ENCODE measurements at places on chromosomes 12 and 14. TPM values are rescaled to one million over a fixed set of nuclear protein-coding genes. Genes with fewer than 3 reads are reported as not detected.
A peak's percentile ranks its signal among the peaks of the same experiment; 100 is the strongest.

SLCO1A2 gene
- not detected for total RNA-seq

ASB2 gene
- total RNA-seq: 27.3 TPM

LRRIQ1 gene
- not detected for total RNA-seq

PRIMA1 gene
- total RNA-seq: not detected

VWF gene
- 0.03 TPM for total RNA-seq

ANKRD13A gene
- total RNA-seq: 99.7 TPM

EMC9 gene
- 33.9 TPM for total RNA-seq

FLVCR2 gene
- 3.0 TPM for total RNA-seq

FOXA1 gene
- total RNA-seq: not detected

CMKLR1 gene
- 0.87 TPM for total RNA-seq

MANSC4 gene
- total RNA-seq: not detected

SIX1 gene
- total RNA-seq: not detected

ADAM21 gene
- total RNA-seq: not detected

DNA sequence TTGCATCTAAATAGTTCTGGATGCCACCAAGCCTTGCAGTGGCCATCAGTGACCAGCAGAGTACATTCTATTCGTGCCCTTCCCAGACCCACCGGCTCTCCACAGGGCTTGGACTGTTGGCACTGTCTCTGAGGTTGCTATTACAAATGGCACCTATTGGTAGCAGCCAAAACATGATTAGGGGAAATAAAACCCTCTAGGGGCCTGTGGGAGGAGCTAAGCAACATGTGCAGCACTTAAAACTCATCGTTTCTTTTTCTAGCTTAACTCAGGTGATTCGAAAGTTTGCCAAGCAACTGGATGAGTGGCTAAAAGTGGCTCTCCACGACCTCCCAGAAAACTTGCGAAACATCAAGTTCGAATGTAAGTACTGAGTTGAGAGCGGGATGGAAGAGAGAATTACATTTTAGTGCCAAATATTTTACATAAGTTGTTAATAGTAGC lies 65.4 kb upstream of the RIC8B start:
- no peak for DNase-seq

DNA sequence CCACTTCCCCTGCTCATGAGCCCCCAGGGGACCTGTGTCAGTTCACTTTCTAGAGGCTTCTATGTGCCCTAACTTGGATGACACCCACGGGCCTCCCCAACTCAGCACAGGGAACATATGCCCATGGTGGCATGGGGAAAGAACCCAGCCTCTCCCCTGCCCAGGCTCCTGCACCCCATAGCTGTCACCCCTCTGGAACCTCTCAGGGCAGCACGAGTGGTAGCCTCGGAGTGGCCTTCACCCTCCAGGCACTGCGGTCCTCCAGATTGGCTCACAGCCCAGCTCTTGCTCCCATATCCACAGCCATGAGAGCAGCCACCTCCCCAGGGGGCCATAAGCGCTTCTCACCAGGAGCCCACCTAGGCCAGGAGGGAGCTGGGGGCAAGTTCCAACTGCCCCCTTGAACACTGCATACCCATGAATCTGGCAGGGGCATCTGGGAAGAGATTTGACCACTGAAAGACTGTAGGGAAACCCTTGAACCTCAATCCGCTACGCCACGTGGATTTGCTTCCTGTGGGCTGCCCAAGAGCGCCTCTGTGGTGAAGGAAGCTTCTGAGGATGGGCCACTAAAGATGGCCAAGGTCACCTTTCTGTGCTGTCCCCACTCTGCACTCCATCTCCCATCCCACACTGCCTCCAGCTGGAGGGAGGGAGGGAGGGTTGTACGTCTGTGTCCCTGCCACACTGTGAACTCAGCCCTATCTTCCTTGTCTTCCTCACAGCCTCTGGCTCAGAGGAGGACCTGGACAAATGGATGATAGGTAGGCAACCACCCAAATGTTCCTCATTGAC lies 11.9 kb downstream of the PLD4 start:
- no peak for DNase-seq

- DNase-seq: no peak
Measured at GRCh38 chr12:2374092-2374906, 321.5 kb downstream of the CACNA1C start.

DNA sequence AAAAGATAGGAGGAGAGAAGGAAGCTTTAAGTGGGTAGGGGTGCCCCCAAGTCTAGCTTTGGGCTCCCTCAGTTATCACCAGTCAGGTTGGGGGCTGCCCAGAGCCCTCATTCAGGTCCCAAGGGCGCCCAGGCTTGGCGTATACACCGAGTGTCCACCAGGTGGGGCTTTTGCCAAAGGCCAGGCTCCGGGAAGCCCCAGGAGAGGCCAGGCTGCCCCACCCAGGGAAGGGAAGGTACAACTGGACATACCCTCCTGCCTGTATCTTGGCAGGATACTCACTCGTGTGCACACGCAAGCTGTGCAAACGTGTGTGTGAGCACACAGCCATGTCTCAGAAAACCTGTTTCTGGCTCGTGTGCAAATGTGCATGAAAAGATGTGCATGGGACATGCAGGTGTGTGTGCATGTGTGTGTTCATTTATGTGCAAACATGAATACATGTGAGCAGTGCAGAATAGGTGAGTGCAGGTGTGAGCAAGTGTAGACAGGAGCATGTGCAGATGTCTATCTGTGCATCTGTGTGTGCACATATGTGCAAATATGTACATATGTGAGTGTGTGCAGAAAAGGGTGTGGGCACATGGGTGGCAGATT lies 103.9 kb upstream of the MYL2 start:
- DNase-seq: peak; percentile 30

- peak; percentile 38 for DNase-seq
Measured at GRCh38 chr14:95098984-95099599, 58.2 kb downstream of the DICER1 start.

DNA sequence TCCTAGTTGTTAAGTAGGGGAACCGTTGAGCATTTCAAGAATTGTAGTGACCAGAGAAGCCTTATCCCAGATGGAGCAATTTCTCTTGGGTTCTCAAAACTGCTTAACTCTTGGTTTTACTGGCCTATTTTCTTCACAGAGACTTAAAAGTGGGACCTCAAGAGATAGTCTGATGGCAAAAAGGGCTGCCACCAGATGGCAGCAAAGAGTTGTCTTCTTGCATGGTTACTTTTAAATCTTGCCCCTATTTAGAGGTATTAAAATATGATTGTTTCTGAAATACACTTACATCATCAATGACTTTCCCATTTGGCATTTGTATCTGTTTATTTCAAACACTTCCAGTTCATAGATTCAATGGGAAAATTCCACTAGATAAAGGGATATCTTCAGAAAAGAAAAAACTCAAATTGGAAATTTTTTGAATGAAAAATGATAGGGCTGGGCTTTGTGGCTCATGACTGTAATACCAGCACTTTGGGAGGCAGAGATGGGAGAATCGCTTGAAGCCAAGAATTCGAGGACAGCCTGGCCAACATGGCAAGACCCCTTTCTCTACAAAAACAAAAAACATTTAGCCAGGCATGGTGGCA lies 69.9 kb upstream of the CNTN1 start:
- no peak for DNase-seq

DNA sequence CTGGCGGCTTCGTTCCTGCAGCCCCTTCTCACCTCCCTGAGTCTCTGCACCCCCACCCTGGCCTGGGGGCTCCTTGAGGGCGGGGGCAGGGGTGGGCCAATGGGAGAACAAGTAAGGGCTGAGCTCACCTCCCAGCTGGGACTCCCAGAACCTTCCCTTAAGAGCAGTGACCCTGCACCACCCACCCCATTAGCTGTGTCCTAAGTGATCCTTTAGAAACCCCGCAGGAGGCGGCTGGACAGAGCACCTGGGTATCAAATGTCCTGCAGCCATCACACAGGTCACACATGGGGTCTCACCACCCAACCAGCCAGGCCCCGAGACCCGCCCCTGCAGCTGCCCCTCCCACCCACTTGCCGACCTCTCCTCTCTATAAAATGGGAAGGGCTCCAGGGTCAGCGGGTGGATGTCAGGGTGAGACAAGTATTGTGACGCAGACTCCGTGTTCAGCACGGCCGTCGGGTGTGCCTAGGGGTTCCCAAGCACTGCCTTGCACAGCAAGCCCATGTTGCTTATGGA lies 151.2 kb upstream of the C14orf180 start:
- DNase-seq: no peak

DNA sequence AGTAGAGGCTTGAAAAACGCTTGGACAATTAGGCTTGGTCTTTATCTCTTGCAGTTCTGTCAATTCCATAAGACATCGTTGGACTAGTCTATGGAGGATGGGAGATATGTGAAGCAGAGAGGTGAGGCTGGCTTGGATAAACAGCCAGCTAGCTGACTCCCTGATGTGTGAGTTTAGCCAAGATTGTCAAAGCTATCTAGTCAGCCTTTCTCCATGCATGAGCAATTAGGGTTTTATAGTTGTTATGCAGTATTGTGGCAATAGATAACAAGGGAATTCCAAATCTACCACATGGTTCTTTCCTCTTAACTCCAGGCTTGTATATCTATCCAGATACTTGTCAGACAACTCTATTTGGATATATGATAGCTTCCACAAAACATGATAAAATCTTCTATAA lies 153.6 kb upstream of the NRXN3 start:
- no peak for DNase-seq

- DNase-seq: no peak
Measured at GRCh38 chr12:10130042-10130441, at the start of gene CLEC7A. Gene CLEC7A, minus strand, starts transcription at chr12:10130199. Its CDS starts 117 bp downstream, at chr12:10130082.

- no peak for DNase-seq
Measured at GRCh38 chr12:3496957-3497356, 6.0 kb downstream of the PRMT8 start.

DNA sequence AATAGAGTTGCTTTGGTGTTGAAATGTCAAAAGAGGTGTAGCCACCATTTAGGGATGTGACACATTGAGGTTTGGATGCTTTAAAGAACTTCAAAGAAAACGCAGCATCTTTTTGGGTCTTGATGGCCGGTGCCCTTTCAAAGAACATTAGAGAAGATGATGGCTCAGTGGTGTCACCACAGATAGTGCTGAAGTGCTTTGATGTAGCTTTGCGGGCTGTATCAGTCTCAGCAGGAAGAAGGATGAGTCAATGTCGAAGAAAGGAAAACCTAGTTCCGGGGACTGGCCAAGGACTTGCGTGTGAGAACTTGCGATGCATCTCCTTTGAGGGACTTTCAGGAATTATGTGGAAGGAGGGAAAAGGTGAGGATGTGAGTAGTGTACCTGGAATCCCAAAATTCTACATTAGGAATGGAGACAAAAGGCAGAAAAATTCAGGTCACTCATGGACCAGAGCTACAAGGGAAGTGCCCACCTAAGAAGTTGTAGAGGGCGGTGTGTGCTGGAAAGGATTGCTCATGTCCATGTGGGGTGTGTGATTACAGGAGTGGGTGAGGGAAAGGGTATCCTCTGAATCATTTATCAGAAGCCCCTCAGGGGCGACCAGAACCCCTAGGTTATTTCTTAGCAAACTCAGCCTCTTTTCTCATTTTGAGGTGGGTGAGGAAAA lies 39.7 kb upstream of the GZMB start:
- DNase-seq: peak; percentile 74

DNA sequence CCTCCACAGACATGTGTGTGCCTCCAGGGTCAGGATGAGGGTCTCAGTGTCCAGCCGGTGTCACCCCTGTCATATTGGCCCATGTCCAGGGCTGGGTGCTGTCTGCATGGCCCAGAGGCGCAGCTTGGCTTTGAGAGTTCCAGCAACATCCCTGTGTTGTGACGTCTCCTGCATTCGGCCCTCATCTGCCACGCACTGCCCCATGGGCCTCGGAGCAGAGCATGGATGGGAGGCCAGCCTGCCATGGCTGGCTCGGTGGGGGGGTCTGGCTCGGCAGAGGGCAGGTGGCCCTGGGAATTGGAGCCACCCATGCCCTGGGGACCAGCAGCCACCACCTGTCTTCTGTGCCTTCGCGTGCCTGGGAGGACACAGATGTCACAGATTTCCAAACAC lies 10.8 kb upstream of the TEX22 start:
- no peak for DNase-seq

DNA sequence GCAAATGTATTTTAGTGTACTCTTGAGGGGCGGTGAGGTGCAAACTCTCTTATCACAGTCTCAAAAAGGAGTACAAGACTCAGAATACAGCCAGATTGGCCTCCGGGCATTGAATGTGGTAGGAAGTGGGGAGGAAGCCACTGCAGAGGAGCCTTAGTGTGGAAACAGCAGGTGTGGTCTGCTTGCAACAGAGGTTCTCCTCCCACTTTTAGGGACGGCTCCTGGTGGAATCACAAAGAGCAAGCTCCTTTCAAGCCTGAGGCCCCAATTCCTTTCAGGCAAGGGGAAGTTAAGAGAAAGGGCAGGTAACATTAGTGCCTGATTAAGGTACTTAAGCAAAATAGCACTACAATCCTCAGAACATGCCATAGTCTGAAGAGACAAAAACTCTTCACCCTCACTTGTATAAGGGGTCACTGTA lies 23.7 kb upstream of the SLC2A3 start:
- DNase-seq: peak; percentile 32

- DNase-seq: no peak
Measured at GRCh38 chr12:5247144-5247543, 184.8 kb upstream of the NTF3 start.

- DNase-seq: peak; percentile 48
Measured at GRCh38 chr14:37985826-37986470, 221.8 kb upstream of the SSTR1 start.

GRCh38 chr12:53166837-53167236 lies 13.7 kb upstream of the ZNF740 start:
- no peak for DNase-seq

Data from CD4-positive, alpha-beta memory T cell (primary cell).